ENCODE measurements at places on chromosomes 2 and 18.

DNA sequence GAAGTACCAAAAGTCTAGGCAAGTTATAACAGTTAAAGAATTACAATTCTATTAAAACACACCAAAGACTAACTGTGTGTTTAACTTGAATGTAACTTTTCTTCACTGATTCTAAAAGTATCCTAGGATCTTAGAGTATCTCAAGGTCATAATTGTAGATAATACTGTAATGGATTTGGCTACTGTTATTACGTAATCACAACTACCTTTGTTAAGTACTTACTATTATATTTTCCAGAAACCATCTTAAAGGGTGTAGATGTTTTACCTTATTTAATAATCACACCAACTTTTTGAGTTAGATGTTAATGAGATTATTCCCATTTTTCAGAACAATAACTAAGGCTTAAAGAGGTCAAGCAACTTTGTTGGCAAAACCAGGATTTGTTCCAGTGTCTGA is 161.3 kb upstream of the REG3A start:
- DNase-seq = no peak

DNA sequence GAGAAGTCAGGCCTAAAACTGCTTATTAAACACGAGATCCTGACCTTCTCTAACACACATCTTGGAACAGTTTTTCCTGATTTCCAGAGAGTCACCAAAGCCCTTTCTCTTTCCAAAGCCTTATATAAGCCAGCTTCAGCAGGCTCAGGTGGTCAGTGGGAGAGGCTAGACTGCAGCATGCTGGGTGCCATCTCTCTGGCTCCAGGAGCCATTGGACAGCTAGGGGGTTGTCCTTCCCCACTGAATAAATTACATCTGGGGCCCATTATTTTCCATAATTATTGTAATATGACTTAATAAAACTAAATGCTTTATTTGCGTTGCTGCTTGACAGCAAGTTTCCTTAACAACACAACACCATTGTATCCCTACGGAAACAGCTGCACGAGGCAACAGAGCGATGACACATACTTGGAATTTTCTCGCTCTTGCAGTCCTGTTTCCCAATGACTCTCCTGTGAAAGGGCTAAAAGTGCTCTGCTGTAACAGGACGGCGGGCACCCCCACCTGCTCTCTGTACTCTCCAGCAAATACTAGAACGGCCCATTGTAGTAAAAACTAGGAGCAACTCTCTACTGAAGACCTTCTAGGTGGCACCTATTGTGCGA is 160.6 kb downstream of the RNF144A start:
- no peak for DNase-seq

DNA sequence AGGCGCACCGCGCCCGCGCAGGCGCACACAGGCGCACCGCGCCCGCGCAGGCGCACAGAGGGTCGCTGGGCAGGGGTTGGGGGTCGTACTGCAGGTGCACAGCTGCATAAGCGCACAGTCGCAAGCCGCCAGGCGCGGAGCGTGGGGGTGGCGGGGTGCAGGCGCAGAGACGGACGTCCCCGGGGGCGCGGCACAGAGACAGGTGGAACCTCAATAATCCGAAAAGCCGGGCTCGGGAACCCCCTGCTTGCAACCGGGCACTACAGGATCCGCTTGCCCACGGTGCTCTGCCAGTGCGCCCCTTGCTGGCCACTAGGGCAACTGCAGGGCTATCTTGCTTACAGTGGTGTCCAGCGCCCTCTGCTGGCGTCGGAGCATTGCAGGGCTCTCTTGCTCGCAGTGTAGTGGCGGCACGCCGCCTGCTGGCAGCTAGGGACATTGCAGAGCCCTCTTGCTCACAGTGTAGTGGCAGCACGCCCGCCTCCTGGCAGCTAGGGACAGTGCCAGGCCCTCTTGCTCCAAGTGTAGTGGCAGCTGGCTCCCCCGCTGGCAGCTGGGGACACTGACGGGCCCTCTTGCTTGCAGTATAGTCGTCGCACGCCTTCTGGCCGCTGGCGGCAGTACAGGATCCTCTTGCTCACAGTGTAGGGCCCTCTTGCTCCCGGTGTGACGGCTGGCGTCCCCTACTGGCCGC is 34.9 kb downstream of the FAM110C start:
- no peak for DNase-seq

DNA sequence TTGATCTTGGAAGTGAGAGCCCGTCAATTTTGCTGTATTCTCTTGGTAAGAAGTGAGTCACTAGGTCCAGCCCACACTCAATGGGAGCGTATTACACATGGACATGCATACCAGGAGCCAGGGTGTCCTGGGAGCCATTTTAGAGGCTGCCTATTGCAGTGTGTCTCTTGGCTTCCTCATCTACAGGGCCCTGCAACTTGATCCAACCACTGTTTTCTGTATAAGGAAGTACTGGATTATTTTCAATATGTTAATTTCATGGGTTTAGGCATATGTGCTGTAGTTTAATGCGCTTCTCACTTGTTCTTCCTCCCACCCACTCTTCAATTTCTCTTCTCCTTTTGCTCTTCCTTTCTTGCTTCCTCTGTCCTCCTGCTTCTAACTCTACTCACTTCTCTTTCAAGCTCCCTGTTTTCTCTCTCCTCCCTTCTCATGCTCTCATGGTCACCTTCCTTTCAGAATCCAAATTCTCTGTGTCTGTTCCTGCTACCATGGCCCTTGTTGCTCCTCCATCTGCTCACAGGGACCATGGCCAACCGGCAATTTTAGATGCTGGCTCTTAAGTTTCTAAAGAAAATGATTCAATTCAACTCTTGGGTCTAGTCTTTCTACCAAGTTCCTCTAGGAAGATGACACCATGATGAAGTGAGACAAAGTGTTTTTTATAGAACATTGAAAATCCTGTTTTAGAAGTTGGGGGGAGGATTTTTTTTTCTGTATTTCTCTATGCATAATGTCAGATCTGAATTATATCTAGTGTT is 152.0 kb upstream of the ZEB2 start:
- no peak for DNase-seq

- DNase-seq = no peak
These were observed 520.6 kb downstream of the METTL4 start for GRCh38 chr18:2050702-2051201.

DNA sequence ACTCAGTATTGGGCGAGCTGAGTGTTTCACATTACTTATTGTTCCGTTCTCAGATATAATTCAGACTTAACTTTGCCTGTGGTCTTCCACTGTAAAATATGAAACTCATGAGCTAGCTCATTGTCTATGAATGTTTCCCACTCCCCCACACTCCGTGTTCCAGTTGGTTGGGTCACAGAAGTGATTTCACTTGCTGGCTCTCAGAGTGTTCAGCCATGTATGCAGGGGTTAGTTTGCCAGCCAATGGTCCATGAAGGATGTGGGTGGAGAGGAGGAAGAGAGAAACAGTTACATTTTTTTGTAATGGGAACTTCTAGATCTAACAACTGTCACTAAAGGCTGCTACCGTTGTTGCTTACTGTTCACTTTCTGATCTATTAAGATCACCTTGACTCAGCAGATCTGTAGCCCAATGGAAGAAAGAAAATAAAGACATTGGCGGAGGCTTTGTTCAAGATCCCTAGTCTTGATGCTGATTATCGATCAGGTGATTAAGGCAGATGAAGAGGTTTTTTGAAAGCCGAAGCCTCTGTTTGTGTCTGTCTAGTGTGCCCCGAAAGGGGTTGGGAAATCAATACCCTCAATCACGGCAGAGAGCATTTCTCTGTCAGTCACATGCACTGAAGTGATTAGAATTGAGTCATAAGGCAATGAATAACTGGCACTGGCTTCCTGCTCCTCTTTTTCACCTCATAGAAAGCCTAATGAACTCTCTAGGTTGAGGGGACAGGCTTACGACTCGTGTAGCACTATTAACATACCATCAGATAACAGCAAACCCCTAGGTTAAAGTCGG is 279.7 kb upstream of the FIGN start:
- no peak for DNase-seq

DNA sequence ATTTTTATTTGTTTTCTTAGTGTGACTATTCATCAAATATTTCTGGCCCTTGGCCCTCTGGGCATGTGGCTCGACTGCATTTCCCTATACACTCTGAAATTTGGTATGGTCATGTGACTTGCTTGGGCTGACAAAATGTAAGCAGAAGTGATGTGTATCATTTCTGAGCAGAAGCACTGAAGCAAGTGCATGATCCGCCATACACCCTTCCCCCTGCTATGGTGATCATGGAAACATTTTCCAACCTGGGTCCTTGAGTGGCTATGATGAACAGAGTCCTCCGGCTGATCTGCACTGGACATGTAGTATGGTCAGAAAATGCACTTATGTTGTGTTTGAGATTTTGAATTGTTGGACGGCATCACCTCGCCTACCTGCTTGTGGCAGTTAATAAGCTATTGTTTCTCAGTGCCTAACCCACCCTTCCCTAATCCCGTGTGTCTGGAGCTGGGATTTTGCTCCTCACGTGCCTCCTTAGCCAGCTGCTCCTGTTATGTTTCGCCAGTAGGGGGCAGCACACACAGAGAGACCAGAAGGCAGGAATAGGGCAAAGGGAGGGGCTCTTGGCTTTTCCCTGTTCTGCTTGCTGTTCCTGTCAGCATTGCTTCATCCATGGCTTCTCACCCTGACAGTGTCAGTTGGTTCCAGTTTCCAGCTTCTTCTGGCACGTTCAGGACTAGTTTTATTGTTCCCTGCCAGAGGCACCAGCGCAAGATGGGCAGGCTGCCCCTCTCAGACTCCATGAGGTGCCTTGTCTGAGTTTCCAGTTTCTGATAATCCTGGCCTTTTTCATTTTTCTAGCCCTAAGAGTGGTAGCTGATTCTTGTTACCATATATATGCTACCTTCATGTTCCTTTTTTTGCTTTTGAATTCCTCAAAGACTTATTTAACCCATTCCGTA is 207.4 kb downstream of the ARL6IP6 start:
- DNase-seq = peak; percentile 36

DNA sequence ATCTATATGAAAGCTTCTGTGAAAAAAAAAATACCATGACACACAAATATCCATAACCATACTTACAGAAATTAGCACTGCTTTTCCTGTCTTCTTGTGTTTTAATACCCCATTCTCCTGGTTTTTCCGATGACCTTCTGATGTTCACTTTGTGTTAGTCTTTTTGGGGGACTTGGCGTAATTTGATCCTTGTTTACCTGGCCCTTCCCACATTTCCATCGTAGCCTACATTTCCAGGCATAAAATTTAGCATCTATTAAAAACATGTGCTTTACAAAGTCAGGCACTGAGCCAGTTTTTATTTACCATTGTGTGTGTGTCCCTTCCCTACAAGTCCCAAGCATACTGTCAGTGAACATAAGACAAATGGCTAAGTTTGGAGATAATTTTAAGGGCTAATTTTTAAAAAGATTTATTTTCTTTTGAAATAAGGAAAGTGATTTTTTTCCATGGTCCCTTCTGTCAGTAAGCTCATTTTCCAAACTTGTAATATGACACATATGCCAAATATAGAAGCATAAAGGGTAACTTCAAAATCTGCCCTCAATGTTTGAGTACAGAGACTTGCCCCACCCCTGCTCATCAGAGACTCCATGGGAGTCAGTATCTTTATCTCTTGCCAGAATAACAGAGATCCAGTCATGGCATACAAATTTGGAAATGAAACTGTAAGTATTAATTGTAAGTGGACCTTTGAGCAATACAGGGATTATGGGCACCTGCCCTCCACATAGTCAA is 27.3 kb downstream of the SESTD1 start:
- DNase-seq = no peak

GRCh38 chr2:45044916-45045315 is 35.7 kb upstream of the SIX2 start:
- no peak for DNase-seq

All from GDM1 (cell line).